Urothelium cell line (cell line): ENCODE measurements at places on chromosomes 16 and 17.

DNA sequence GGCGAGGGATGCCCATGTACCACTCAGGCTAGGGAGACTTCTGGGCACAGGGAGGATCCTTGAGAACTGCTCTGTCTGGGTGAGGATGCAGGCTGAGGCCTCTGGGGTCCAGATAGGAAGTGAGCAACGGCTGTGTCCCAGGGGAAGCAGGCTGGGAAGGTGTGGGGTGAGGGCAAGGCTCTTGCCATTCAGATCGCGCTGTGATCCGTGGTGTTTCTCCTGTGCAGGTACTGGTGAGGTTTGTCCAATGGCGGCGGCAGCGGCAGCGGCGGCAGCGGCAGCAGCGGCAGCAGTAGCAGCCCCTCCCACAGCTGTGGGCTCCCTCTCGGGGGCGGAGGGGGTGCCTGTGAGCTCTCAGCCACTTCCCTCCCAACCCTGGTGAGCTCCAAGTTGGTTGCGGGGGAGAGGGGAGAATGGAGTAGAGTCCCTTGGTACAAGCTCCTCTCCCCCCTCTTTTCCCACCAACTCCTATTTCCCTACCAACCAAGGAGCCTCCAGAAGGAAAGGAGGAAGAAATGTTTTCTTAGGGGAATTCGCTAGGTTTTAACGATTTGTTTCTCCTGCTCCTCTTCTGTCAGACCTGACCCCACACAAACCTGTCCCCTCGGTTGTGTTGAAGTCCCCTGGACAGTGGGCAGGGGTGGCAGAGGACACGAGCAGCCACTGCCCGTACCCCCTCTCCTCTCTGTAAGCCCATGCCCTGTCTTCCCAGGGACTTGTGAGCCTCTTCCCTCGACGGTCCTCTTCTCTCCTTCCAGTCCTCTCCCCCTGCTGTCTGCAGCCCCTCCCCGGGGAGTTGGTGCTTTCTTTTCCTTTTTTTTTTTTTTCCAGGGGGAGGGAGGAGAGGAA lies 1.9 kb upstream of the PRRT2 start:
- DNase-seq = no peak

DNA sequence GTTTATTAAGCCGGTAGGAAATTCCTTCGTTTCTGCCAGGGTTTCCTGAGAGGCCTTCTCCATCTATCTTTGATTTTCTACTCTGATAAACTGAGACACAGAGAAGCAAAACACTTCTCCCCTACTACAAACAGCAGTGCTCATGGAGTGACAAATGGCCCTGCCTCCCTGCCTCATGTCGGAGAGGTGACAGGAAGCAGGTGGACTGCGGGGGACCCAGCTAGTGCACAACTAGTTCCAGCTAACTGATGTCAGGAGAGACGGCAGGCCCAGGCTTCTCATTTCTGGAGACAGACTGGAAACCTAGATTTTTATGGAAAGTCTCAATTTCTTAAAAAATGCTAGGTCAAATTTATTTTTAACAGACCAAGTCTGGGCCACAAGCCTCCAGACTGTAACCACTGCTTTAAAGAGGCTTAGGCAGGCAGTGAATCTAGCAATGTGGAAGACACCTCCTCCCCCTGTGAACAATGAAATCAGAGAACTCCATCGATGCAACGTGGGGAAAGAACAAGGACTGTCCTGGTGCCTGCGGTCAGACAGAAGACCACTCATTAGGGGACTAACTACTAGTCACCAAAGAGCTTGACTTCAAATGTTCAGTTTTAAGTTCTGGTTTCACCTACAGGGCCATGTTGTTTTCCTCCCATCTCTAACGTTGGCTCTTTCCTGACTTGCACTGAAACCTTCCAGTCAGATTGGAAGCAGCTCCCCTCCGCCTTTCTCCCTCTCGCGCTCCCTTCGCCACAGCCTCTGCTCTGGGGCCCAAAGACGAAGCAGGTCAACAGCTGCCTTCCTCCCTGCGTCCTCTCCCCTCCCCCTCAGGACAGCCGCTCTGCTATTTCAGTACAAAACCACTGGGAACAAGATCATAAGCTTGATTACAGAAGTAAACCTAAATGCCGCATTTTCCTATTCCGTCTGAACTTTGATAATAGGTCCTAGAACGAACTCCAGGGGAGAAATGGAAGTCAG lies 17.6 kb downstream of the GTF3C1 start:
- no peak for DNase-seq

- no peak for DNase-seq
Measured at GRCh38 chr16:21723532-21723931, 59.8 kb downstream of the OTOA start.

DNA sequence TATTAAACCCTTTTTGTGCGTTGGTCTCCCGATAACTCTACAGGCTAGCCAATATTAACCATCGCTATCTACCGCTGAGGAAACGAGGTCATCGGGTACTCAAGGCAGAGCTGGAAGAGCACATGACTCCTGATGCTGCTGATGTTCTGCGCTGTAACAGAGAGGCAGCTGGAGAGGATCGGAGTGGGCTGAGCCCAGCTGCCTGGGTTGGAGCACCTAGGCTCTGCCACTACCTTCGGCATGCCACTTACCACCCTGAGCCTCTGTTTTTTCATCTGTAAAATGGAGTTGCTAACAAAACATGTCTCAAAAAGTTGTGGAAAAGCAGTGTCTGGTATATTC lies 432 bp upstream of the SLC46A1 start:
- DNase-seq = no peak

GRCh38 chr16:70712942-70713341 lies 27.1 kb upstream of the MTSS2 start:
- DNase-seq = no peak

DNA sequence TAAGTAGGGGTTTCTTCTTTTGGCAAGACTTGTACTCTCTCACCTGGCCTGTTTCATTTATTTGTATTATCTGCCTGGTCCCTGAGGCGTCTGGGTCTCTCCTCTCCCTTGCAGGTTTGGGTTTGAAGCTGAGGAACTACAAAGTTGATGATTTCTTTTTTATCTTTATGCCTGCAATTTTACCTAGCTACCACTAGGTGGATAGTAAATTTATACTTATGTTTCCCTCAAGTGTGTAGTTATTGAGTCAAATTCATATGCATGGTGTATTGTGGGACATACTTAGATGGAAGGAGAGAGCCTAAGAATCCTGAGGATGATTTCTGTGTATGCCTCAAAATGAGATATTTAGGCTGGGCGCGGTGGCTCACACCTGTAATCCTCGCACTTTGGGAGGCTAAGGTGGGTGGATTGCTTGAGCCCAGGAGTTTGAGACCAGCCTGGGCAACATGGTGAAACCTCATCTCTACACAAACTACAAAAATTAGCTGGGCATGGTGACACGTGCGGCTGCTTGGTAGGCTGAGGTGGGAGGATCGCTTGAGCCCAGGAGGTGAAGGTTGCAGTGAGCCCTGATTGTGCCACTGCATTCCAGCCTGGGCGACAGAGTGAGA lies 13.6 kb downstream of the TMEM98 start:
- no peak for DNase-seq

- no peak for DNase-seq
Measured at GRCh38 chr17:16975277-16975651, 3.3 kb upstream of the TNFRSF13B start.

DNA sequence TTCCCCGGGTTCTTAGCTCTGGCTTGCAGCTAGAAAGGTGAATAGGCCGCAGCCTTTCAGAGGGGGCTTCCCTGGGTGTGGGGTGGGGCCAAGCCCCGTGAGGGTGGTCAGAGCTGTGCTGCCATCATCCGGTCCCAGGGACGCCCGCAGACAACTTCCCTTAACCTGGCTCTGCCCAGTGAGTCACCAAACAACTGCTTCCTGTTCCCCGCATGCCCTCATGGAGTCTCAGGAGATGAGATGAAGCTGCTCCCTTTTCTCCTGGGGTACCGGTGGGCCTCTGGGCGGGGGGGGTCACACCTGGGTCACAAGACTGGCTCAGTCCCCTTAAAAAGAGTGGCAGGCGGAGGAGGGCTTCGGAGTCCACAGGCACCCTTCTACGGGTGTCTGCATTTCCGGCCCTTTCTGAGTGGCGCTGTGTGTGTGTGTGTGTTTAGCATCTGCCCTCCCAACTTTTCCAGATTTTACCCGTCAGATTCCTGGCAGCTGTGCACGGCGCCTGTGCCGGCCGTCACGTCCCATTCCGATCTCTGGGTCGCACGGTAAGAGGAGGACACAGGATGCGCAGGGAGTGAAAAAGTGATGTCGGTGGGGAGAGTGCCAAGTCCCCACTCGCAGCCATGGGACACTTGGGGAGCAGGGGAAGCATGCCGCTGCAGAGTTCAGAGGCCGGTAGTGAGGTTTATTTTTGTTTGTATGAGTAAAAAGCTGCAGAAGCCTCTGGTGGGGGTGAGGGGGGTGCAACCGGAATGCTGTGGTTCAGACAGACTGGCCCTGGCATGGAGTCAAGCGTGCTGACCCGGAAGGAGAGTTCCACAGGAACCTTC lies 16.8 kb downstream of the HIC1 start:
- DNase-seq = no peak

GRCh38 chr16:73390491-73390890 lies 342.6 kb upstream of the ZFHX3 start:
- DNase-seq = no peak

GRCh38 chr17:8072729-8073461 lies 14.6 kb downstream of the ALOX12B start:
- DNase-seq = no peak

GRCh38 chr16:47726031-47726675 lies 265.0 kb downstream of the PHKB start:
- no peak for DNase-seq

DNA sequence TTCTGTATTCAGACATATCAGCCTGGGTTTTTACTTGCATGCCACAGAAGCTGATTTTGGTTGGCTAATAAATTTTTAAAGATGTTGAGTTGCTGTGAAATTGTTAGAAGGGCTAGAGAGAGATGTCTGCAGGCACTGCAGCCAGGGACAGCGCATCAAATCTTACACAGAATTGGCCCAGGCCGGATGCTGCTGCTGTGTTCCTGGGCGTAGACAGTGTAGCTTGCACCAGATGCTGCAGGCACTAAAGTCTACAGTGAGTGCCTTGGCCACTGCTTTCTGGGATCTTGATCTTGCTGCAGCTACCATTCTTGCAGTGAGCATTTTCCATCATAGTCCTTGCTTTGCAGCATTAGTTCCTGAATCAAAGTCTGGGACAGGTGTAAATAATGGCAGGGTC lies 169.9 kb downstream of the SPECC1 start:
- no peak for DNase-seq

GRCh38 chr16:2842340-2843000 lies 12.4 kb downstream of the ZG16B start:
- no peak for DNase-seq

DNA sequence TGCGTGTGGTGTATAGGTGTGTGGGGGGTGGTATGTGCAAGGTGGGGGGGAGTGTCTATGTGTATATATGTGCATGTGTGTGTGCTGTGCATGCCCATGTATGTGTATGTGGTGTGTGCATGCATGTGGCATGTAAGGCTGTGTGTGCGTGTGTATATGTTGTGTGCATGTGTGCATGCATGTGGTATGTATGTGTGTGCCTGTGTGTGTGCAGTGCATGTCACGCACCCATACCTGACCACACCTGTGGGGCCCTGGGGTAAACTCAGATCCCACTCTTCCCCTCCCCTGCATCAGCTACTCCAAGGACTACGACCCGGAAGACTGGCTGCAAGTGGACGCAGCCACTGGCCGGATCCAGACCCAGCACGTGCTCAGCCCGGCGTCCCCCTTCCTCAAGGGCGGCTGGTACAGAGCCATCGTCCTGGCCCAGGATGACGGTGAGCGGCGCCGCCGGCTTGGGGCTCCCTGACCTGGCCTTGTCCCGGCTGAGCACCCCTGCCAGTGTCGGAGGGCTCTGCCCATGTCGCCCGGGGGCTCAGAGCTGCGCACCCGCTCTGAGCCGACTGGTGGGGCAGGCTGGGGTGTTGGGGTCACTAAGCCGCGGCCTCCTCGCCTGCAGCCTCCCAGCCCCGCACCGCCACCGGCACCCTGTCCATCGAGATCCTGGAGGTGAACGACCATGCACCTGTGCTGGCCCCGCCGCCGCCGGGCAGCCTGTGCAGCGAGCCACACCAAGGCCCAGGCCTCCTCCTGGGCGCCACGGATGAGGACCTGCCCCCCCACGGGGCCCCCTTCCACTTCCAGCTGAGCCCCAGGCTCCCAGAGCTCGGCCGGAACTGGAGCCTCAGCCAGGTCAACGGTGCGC lies 9.1 kb downstream of the SLC22A31 start:
- DNase-seq = no peak

DNA sequence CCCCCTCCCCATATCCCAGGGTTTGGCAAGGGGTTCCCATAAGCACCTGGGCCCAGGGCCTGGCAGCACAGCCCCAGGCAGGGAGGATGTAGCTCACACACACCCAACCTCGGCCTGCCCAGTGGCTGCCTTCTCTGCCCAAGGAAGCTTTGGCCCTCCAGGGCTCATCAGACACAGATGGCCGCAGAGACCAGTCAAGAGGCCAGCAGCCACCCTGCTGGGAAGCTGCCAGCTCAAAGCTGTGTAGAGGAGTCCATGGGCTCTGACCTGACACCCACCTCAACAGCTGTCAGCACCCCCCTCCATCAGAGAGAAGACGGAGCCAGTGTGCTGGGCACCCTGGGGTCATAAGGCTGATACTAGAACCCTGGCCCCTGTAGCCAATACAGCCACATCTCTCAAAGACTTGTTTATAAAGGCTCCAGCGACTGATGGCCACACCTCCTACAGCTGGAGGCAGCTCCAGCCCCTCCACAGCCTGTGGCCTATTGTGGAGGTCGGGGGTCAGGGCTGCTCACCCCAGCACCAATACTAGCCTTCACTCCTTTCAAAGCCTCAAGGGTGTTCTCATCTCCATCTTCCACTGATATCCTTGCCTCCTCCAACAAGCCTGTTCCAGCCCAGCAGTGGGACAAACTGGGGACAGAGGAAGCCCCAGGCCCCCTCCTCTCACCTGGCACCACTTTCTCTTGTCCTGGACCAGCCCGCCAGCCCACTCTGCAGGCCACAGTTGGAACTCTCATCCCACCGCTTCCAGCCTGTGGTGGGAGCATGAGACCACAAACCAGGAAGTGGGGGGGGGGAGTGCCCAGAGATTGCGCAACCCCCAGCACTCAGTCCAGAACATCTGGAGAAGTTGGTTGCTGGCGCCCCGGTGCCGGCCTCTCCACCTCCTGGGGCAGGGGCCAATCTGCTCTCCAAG lies 2.2 kb upstream of the MPG start:
- peak; percentile 64 for DNase-seq

DNA sequence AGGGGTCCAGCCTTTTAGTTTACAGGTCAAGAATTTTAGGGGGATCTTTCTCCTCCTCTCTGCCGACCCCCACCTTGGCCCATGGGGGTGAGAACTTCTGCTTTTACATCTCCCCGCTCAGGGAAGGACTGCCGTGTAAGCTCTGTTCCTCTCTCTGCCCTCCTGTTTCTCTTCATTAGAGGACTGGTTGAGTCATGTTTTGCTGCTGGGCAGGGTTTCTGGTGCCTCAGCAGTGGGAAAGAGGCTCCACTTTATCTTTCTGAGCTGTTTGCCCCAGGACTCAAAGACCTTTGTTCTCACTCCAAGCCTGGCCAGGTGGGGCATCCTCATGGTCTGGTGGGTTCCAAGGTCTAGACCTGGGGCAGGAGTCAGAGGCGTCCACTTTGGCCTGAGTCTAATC lies 93.0 kb downstream of the UTP18 start:
- DNase-seq = no peak

GRCh38 chr17:44203731-44204440 lies 4.2 kb upstream of the ATXN7L3 start:
- DNase-seq = peak; percentile 36
